ENCODE measurements at places on chromosomes 3 and 15.

DNA sequence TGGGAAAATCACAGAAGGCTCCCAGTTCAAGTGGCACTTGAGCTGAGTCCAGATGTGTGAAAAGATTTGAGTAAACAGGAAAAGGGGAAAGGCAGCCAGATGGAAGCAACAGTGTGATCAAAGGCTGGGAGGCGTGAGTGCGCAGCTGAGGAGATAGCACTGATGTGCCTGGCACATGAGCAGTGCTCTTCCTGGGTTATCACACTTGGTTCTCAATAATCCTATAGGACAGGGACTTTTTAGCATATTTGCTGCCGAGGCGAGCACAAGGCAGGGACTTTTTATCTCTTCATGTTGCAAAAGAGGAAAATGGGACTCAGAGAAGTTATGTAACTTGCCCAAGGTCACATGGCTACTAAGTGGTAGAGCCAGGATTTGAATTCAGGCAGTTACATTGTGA lies 39.6 kb downstream of the CORO2B start:
- no peak for DNase-seq
- no peaks in the 10 kb centered on the region for H3K4me1 ChIP-seq
- no peak overlapping the region for H3K4me3 ChIP-seq

GRCh38 chr3:97872525-97873042 lies 50.8 kb downstream of the CRYBG3 start:
- H3K4me3 ChIP-seq: no peak overlapping the region
- peaks cover 2% of the 10 kb centered on the region for H3K36me3 ChIP-seq
- H3K27ac ChIP-seq: peak overlapping the region; percentile 73
- DNase-seq: no peak

DNA sequence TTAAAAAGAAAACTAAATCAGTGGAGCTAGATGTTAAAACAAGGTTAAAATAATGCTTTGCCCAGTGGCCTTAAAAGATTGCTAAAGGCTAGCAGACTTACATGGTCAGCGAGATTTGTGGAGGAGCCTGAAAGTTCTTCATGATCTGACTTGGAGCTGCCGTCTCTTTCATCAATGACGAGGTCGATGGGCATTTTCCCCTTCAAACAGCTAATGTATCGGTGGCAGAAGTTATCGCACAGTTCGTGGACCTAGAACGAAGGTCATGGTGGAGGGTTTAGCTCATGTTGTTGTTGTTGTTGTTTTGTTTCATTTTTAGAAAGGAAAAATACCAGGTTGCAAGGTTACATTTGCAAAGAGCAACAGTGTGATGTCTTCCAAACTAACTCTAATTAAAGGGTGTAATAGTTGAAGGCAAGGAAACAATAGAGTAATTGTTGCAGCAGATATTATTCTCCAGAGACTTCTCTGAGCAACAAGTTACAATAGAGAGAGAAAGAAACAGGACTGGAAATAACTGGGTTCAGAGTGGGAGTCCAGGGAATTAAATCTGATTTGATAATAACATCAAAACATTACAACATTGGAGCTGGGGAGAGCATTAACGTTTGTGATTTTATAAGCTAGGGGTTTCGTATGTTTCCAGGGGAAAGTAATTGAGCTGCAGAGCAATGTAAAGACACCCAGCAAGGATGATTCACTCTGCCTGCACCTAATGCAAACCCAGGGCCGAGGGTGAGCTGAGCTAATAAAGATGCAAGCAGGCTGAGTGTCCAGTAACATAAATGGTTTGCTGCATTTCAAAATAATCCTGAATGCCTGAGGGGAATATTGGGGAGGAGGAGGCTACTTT lies 6.6 kb downstream of the MEIS2 start:
- no peaks in the 10 kb centered on the region for H3K36me3 ChIP-seq
- peaks cover 6% of the 10 kb centered on the region for H3K4me1 ChIP-seq
- DNase-seq: no peak
- peaks cover 64% of the 10 kb centered on the region for H3K27me3 ChIP-seq
- no peak overlapping the region for H3K4me3 ChIP-seq

GRCh38 chr3:107201146-107201545 lies 176.1 kb upstream of the CCDC54 start:
- H3K27me3 ChIP-seq: peaks cover 6% of the 10 kb centered on the region
- no peak overlapping the region for H3K27ac ChIP-seq
- no peaks in the 10 kb centered on the region for H3K36me3 ChIP-seq
- H3K4me3 ChIP-seq: no peak overlapping the region
- no peaks in the 10 kb centered on the region for H3K4me1 ChIP-seq
- DNase-seq: no peak

DNA sequence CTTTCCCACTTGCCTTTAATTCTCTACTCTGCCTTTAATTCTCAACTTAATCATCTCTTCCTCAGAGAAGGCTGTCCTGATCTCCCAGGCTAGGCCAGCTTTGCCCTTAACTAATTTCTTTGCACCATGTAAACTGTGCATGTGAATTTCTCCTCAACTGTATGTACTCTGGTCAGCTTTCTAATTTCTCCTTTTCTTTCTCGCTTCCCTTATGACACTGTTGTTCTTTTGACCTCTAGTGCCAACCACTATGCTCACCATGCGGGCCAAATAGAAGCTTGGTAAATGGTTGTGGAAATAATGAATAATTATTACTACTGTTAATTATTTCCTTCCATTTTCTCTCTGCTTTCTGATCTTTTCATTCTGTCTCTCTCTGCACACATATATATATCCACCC lies 269.0 kb upstream of the CRBN start:
- H3K4me3 ChIP-seq: no peak overlapping the region
- H3K36me3 ChIP-seq: no peaks in the 10 kb centered on the region
- no peaks in the 10 kb centered on the region for H3K27me3 ChIP-seq
- DNase-seq: no peak

DNA sequence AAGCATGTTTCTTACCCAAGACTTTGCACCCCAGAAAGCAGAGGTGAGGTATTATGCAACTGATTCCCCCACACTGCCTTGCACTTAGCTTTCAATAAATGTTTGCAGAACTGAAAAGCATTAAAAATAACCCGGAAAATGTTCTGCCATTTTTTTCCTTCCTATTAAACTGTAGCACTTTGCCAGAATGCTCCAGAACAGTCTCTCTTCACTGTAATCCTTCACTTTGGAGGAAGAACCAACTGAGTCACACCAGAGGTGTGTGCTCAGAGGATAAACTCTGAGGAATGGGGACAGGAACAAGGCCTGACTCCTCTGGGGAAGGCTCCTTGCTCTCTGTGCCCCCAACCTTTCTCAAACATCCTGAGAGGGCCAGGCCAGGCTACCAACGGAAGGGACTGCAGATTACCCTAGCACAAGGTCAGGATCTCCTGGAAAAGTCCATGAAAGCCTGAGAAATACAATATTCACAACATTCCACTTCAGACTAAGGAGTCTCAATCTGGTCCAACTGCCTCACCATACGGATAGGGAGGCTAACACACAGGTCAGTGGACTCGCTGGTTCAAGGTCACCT lies 19.0 kb downstream of the ANP32A start:
- H3K36me3 ChIP-seq: peaks cover 31% of the 10 kb centered on the region
- peaks cover 72% of the 10 kb centered on the region for H3K4me1 ChIP-seq
- no peak overlapping the region for H3K27ac ChIP-seq
- no peak overlapping the region for H3K4me3 ChIP-seq
- no peaks in the 10 kb centered on the region for H3K27me3 ChIP-seq
- no peak for DNase-seq

GRCh38 chr15:90413411-90414379 lies 25.7 kb downstream of the IQGAP1 start:
- H3K4me1 ChIP-seq: peaks cover 68% of the 10 kb centered on the region
- peak overlapping the region; percentile 34 for H3K27ac ChIP-seq
- no peak for DNase-seq
- H3K4me3 ChIP-seq: peak overlapping the region; percentile 23
- H3K36me3 ChIP-seq: peaks cover 46% of the 10 kb centered on the region

GRCh38 chr3:72189339-72189738 lies 404.4 kb upstream of the PROK2 start:
- no peaks in the 10 kb centered on the region for H3K27me3 ChIP-seq
- H3K36me3 ChIP-seq: no peaks in the 10 kb centered on the region
- no peak overlapping the region for H3K27ac ChIP-seq
- no peak for DNase-seq
- H3K4me3 ChIP-seq: no peak overlapping the region
- H3K4me1 ChIP-seq: peaks cover 12% of the 10 kb centered on the region

DNA sequence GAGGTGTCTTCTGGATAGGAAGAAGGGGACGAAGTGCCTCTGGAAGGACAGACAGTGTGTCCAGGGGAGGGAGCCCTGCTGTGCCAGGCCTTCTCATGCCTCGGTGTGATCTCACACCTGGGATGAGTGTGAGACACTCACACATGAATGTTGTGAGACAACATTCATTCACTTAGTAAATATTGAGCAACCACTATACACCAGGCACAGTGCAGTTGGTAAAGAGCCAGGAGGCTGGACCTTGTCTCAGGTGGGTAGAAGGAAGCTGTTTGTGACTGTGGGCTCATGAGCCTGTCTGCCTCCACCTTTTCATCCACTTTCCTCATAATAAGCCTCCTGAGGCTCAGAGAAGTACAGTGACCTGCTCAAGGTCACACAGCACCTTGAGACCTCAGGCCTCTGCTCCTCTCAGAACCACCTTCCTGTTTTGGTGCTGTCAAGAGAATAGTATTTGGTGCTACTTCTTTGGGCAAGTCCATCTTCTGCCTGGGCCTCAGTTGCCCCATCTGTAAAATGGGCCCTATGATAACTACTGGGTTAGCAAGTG lies 20.9 kb downstream of the SLC6A6 start:
- H3K36me3 ChIP-seq: peaks cover 15% of the 10 kb centered on the region
- DNase-seq: no peak
- H3K27ac ChIP-seq: peak overlapping the region; percentile 87
- H3K27me3 ChIP-seq: no peaks in the 10 kb centered on the region
- no peak overlapping the region for H3K4me3 ChIP-seq

GRCh38 chr3:52481819-52482521 lies 13.2 kb upstream of the STAB1 start:
- H3K4me3 ChIP-seq: no peak overlapping the region
- no peaks in the 10 kb centered on the region for H3K27me3 ChIP-seq
- no peaks in the 10 kb centered on the region for H3K4me1 ChIP-seq
- no peak overlapping the region for H3K27ac ChIP-seq
- DNase-seq: no peak
- H3K36me3 ChIP-seq: peaks cover 26% of the 10 kb centered on the region

- DNase-seq: no peak
- H3K36me3 ChIP-seq: no peaks in the 10 kb centered on the region
- H3K4me3 ChIP-seq: no peak overlapping the region
- H3K27me3 ChIP-seq: peaks cover 3% of the 10 kb centered on the region
- no peaks in the 10 kb centered on the region for H3K4me1 ChIP-seq
These were observed 65.3 kb upstream of the NANOGP8 start for GRCh38 chr15:35150361-35150760.

DNA sequence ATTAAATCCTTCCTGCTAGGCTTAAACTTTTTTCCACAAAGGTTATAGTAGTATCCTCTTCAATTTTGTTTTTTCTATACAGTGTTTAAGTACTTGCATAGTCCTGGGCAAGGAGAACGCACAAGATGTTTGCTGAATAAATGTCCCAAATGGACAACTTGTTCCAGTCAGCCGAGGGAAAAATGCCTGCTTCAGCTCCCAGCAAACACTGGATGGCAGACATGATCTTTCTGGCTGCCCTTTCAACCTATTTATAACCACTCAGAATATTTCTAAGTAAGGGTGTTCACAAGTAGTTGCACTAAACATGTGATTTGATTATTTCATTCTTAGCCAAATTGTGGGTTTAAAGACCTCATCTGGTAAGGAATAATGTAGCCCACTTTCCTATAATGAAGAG lies 29.8 kb downstream of the GNB4 start:
- no peak for DNase-seq
- no peak overlapping the region for H3K4me3 ChIP-seq
- no peak overlapping the region for H3K27ac ChIP-seq
- no peaks in the 10 kb centered on the region for H3K36me3 ChIP-seq

GRCh38 chr3:180776433-180776832 lies 97.1 kb upstream of the CCDC39 start:
- H3K27ac ChIP-seq: no peak overlapping the region
- no peaks in the 10 kb centered on the region for H3K4me1 ChIP-seq
- DNase-seq: no peak

GRCh38 chr3:122067588-122068240 lies 12.6 kb downstream of the CD86 start:
- H3K4me1 ChIP-seq: peaks cover 14% of the 10 kb centered on the region
- no peak overlapping the region for H3K4me3 ChIP-seq
- H3K27ac ChIP-seq: peak overlapping the region; percentile 10
- DNase-seq: no peak

DNA sequence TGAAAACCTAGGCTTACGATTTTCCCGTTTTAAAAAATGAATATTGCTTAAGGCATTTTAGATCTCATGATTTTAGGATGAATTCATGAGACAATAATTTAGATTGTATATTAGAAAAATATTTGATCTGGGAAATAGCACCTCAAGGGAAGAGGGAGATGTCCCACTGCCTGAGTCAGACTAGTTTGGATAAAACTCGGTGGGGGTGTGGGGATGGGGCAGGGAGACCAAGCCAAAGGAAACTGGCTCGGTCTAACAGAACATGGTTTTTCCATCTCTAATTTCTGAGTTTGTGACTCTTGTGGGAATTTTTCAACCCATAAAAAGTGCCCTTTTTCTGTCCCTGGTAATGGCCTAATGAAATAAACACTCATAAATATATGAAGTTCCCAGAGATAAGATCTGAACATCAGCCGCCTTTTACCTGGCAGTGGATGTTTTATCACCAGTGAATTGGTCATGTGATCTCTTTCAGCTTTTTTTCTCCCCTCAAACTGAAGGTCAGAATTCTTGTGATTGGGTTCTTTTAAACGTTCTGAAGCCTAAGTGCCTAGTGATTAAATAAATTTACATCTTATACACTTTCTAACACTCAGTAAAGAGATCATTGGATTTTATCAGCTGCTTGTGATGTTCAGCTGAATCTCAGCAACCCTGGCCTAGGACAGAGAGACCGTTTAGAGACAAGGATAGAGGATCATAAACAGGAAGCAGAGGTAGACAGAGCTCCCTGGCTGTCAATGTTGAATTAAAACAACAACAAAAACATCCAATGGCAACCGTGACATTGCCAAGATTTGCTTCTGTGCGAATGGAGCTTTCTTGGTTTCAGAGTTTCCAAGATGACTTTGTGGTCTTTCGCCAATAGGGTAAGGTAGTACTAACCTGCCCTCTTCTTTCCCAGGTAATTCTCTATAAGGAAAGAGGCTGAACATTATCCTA lies 1038.2 kb downstream of the MCTP2 start:
- peaks cover 28% of the 10 kb centered on the region for H3K27me3 ChIP-seq
- DNase-seq: no peak
- no peak overlapping the region for H3K4me3 ChIP-seq
- H3K4me1 ChIP-seq: peaks cover 2% of the 10 kb centered on the region
